ENCODE measurements at places on chromosomes 16 and 17.

DNA sequence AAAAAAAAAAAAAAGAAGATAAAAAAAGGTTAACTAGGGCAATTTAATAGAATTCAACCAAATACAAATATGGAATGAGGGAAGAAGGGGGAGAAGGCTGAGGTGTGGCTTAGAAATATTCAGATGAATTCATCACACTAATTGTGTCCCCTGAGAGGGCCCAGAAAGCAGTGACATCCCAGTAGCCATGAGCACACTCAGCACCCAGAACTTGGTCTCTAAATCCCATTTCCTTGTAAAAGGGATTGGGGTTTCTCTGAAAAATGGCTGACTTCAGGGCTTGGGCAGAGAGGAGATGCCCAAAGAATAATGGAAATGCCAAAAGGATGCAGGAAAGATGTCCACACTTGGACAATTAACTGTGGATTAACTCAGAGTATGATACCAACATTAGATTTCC is 4.0 kb upstream of the ASPSCR1 start:
- no peak for DNase-seq

- no peak for DNase-seq
These were observed 28.4 kb upstream of the GNG13 start for GRCh38 chr16:828891-829290.

- DNase-seq: no peak
These were observed 14.7 kb downstream of the RARA start for GRCh38 chr17:40323391-40324381.

GRCh38 chr17:63665527-63666214 is 34.3 kb downstream of the LIMD2 start:
- no peak for DNase-seq

- DNase-seq: no peak
These were observed 411.0 kb upstream of the DYNLRB2 start for GRCh38 chr16:80129791-80130190.

DNA sequence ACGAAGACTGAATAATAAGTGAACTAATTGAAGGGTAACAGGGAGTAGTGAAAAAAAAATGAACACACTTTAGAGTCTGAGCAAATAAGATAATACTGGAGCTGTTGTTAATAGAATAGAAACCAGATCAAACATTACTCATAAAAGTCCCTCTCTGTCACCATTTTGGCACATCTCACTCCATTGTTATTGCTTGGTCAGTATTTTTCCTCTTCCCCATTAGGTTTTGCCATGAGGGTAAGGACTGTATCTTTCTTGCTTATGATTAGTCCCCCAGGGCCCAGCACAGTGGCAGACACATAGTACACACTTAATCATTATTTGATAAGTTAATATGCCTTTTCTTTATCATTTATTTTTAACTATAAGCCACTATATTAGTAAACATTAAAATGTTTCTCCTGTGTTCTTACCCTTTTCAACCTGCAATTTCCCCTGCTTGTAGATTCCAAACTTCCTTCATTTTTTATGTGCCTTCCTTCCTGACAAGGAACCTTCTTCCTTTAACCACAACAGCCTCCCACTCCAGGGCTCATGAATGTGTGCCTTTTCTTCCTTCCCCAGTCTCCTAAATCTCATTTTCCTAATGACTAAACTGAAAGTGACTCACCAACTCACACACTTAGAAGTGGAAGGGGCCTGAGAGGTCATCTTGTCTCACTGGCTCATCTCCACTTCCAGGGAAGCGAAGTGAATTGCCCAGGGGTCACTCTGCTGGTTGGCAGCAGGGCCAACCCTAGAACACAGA is 88.2 kb upstream of the HAS3 start:
- DNase-seq: no peak

DNA sequence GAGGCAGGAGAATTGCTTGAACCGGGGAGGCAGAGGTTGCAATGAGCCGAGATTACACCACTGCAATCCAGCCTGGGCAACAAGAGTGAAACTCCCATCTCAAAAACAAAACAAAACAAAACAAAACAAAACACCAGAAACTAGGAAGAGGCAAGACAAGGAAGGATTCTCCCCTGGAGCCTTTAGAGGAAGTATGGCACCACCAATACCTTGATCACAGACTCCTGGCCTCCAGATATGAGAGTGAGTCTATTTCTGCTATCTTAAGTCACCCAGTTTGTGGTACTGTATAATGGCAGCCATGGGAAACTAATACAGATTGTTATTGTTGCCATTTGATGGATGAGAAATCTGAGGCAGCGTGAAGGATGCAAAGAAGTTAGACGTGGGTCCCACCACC is 14.6 kb upstream of the CPPED1 start:
- DNase-seq: no peak

GRCh38 chr16:79564671-79565107 is 35.8 kb downstream of the MAF start:
- DNase-seq: no peak

GRCh38 chr16:74226338-74226954 is 70.2 kb upstream of the PSMD7 start:
- DNase-seq: no peak

- DNase-seq: no peak
These were observed 10.7 kb upstream of the CIITA start for GRCh38 chr16:10865991-10866966.

- DNase-seq: no peak
These were observed 57.0 kb downstream of the CES1 start for GRCh38 chr16:55775857-55776256.

GRCh38 chr17:46144246-46144645 is 49.0 kb downstream of the KANSL1 start:
- no peak for DNase-seq

GRCh38 chr16:86529160-86529559 is 18.8 kb downstream of the FOXF1 start:
- no peak for DNase-seq

DNA sequence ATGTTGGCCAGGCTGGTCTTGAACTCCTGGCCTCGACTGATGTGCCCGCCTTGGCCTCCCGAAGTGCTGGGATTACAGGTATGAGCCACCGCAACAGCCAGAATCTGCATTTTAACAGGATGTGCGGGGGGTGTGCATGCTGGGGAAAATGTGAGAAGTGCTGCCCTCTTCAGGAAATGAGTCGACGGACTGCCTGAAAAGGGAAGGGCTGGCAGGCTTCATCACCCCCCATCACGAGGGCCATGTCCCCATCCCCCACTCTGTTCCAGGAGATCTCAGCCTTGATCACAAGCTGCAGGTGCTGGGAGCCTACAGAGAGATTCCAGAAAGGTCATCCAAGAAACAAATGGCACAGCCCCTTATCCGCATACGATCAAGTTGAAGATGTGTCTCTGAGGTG is 195.3 kb upstream of the RPL38 start:
- DNase-seq: no peak

GRCh38 chr17:836151-836550 is 54.0 kb downstream of the MRM3 start:
- DNase-seq: no peak

DNA sequence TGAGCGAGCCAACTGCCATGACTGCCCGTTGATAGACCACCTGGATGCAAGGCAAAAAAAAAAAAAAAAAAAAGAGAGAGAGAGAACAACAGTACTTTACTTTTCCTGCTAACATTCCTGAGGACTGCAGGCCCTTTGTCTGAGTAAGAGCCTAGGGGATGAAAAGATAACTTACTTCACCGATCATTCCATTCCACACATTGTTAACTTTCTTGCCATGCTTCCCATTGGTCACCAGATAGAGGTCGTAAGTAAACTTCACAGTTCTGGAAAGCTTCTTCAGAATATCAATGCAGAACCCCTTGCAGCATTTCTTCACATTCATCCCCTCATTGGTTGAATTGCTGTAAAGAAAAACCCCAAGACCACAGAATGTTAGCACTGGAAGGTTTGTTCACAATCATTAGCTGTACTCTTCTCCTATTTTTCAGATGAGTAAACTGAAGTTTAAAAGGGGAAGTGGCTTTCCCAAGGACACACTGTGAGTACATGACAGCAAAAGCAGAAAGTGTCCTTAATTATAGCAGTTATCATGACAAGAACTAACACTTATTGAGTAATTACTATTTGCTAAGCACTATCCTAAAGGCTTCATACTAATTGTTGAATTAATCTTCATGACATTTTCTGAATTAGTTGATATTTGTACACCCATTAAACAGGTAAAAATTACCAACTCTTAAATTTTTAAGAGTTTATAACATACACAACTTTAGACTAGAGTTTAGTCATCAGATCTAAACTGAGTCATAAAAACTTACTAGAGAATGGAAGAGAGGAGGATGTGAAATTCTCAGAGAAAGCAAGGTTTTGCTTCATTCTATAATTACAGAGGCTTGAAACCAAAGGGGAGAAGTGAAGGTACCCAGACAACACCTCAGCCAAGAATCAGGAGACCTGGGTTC is 341.2 kb downstream of the GRIN2A start:
- DNase-seq: no peak

- no peak for DNase-seq
These were observed 1.4 kb downstream of the PRAC2 start for GRCh38 chr17:48724251-48725003.

DNA sequence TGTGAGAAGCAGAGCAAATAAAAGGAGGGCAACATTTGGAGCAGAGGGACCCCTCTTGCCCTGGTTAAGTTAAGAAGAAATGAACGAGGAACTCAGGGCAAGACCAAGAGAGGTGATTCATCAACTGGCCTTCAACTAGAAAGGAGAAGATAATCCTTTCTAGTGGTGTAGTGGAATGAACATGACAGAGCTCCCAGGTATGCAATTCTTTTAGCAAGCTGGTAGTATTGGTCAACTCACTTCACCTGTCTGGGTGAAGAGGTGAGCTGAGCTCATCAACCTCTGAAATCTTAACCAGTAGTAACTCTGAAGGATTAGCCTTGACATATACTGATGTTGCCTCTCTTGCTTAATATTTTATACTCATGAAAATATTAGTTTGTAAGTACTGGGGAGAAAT is 1024.7 kb upstream of the GOT2 start:
- no peak for DNase-seq

- no peak for DNase-seq
These were observed 3.0 kb downstream of the OTOA start for GRCh38 chr16:21666772-21667171.

DNA sequence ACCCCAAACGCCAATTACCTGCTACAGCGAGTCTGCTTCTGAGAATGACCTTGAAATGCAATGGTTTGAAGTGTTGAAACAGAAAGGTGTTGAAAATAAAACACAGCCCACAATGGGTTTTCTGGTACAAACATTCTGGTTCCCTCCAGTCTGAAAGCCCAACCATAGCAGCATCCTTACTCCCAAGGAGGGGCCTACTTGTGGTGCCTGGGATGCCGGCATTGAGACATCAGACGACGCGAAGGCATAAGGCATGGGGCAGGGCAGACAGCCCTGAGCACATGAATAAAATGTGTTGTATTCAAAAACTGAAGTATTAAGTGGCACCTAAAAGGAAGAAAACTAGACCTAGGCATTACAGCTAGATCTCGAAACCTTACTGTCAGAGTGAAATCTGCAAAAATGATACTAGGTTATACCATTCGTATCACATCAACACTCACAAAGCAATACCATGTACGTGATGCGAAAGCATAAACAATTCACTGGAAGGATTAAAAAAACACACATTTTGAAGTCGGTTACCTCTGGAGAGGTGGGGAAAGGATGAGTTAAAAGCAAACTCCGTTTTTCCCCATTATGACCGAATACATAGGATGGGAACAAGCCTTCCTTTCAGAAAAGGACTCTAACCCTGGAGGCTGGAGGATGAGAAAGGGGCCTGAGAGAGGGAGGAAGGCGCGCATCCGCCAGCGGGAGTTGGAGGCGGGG is 702 bp downstream of the NUDT21 start:
- no peak for DNase-seq

DNA sequence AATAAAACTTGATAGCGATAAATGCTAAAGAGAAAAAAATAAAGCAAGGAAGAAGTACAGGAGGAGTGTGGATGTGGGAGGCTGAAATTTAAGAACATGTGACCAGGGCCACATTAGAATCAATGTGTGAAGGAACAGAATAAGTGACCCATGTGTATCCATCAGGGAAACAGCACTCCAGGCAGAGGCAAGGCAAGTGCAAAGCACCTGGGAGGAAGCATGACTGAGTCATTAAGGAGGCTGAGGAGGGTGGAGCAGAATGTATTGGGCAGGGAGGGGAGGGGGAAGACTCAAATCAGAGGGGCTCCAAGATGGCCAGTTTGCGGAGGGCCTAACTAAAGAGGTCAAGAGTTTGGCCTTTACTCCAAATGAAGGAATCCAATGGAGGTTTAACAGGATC is 8.0 kb downstream of the CDR2 start:
- DNase-seq: no peak

GRCh38 chr16:27390151-27390550 is 11.8 kb upstream of the IL21R start:
- no peak for DNase-seq

GRCh38 chr17:15161395-15161794 is 103.7 kb downstream of the PMP22 start:
- DNase-seq: no peak

DNA sequence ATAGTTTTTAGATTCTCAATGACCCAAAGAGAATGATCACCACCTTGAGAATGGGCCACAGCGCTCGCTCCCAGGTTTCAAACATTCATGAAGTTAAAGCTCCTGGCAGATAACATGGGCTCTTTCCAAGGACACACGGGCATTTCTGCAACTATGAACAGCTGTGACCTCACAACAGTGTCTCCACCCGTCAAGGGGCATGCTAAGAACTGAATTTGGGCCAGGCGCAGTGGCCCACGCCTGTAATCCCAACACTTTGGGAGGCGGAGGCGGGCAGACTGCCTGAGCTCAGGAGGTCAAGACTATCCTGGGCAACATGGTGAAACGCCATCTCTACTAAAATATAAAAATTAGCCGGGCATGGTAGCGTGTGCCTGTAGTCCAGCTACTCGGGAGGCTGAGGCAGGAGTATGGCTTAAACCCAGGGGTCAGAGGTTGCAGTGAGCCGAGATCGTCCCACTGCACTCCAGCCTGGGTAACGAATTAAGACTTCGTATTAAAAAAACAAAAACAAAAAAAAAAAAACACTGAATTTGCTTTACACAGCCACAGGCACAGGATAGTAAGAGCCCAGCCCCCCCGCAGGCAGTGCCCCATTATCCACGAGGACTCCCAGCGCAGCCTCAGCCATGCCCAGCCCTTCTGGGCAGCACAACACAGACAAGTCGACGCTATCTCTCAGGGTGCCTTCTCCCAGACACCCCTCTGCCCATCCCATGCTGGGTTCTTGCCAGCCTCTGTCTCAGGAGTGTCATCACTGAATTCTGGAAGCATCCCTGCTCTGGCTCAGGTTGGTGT is 7.2 kb downstream of the USP7 start:
- no peak for DNase-seq

DNA sequence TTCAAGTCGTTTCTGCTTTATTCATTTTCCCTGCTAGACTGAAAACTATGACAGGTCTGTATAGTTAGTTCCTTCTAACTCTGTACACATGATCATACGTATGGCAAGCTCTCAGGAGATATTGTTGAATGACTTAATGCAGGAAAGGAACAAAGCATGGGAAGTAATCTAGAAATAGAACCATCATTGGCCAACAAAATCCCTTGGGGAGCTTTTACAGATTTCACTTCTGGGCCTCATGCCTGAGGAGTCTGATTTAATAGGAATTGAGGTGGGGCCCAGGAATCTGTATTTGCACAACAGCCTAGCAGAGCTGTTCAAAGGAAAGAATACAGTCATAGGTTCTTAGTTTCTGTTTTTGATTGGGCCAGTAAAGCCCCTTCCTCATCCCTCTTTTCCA is 229.2 kb downstream of the MAP2K6 start:
- no peak for DNase-seq
